Activated T-helper 2 cell treated with anti-CD3 and anti-CD28 coated beads, Interferon-gamma antibody, Interleukin-2, Interleukin-4, amounts not matched to agents 10 μg/mL and 5 μg/mL and 100 μg/mL, durations not matched to agents 14 hours and 24 hours and 36 hours (primary cell): ENCODE measurements at places on chromosomes 12 and 14. TPM values are rescaled to one million over a fixed set of nuclear protein-coding genes. Genes with fewer than 3 reads are reported as not detected.
A peak's percentile ranks its signal among the peaks of the same experiment; 100 is the strongest.

GRCh38 chr14:55349565-55349964, 62.1 kb downstream of the ATG14 start:
- no peak overlapping the region for H3K27ac ChIP-seq
- H3K4me3 ChIP-seq = no peak overlapping the region
- no peaks in the 10 kb centered on the region for H3K27me3 ChIP-seq
- H3K36me3 ChIP-seq = peaks cover 39% of the 10 kb centered on the region

Gene TRHDE
- total RNA-seq = not detected in 2 replicates

GRCh38 chr12:25806271-25806670, 152.2 kb upstream of the RASSF8 start:
- no peaks in the 10 kb centered on the region for H3K27me3 ChIP-seq
- H3K27ac ChIP-seq = no peak overlapping the region
- peaks cover 24% of the 10 kb centered on the region for H3K4me1 ChIP-seq
- no peak overlapping the region for H3K4me3 ChIP-seq
- no peaks in the 10 kb centered on the region for H3K36me3 ChIP-seq

DNA sequence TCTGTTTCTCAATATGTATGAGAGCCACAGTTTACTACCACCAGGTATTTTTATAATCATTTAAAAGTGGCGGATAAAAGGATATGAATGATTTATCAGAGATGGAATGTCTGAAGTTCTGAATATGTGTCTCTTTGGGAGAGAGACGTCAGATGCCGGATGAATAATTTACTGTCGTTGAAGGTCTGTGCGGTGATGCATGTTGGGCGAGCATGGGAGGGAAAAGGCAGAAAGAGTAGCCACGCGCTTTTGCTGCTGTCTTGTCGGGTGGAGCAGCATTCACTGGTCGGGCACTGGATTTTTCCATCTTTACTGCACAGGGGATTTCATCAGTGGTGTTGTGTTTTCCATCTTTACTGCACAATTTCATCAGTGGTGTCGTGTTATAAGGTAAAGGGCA, 65.6 kb downstream of the SYNE2 start:
- H3K4me3 ChIP-seq = no peak overlapping the region
- H3K36me3 ChIP-seq = peaks cover 3% of the 10 kb centered on the region
- H3K27me3 ChIP-seq = no peaks in the 10 kb centered on the region
- no peak overlapping the region for H3K27ac ChIP-seq

Gene ZNF705A
- not detected in 2 replicates for total RNA-seq

- peak; percentile 59 for DNase-seq
- peak within 1 kb of the TSS; percentile 95 for H3K4me3 ChIP-seq
- peaks cover 58% of the 10 kb centered on the region for H3K36me3 ChIP-seq
- H3K4me1 ChIP-seq = peaks cover 75% of the 10 kb centered on the region
- no peaks in the 10 kb centered on the region for H3K27me3 ChIP-seq
These were observed at the start of gene GZMB for GRCh38 chr14:24634158-24634557. Gene GZMB, minus strand, starts transcription at chr14:24634190. Its CDS starts 30 bp downstream, at chr14:24634160.

GRCh38 chr14:100590726-100591452, 3.7 kb upstream of the BEGAIN start:
- no peaks in the 10 kb centered on the region for H3K36me3 ChIP-seq
- DNase-seq = no peak
- H3K4me3 ChIP-seq = no peak overlapping the region
- no peaks in the 10 kb centered on the region for H3K4me1 ChIP-seq

DNA sequence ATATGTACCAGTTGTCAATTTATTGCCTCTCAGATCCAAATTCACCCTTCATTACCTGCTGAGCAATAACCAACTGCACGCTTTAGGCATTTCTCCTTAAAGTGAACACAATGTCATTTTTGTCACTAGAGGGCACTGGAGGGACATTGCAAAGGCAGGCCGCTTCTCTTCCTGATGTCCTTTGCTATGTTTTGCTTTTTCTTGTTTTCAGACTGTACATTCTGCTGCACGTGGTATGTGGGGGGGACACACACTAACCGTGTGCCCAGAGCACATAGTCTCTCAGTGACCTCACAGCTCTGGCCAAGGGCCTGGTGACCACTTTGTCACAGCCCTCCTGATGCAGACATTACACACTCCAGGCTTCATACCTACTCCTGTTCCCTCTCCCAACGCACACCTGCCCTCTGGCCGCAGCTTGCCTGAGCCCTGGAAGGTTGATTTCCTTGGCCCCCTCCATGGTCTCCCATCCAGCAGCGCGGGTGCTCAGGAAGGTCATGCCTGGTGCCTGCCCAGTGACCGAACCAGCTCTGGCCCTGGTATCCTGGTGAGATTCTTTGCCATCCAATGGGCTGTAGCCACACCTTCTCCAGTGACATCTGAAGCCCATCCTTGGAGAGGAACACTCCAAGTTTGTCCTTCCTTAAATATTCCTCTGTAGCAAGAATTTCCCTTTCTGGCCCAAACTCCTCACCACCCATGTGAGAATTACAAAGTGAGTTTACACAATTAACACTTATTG, 39.9 kb downstream of the MYO1H start:
- H3K27me3 ChIP-seq = peaks cover 28% of the 10 kb centered on the region
- H3K4me1 ChIP-seq = peaks cover 5% of the 10 kb centered on the region
- no peak for DNase-seq
- no peak overlapping the region for H3K4me3 ChIP-seq
- H3K27ac ChIP-seq = no peak overlapping the region

DNA sequence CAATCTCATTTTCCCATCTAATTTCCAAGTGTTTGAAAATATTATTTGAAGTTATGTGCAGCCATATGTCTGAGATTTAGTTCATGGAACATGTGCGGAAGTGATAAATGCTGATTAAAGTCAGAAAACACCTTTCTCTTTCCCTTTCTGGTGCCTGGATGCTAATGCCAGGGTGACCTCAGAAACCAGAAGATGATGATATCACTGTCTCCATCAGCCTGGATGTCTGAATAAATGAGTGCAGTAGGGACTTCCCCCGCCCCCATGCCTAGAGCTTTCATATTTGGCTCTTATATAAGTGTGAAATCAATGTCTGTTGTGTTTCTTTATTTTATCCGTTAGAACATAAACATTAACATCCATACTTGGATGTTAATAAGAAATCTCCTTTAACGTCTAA, 261.9 kb upstream of the LRIG3 start:
- H3K27ac ChIP-seq = no peak overlapping the region
- H3K4me3 ChIP-seq = no peak overlapping the region
- DNase-seq = no peak
- no peaks in the 10 kb centered on the region for H3K4me1 ChIP-seq
- no peaks in the 10 kb centered on the region for H3K36me3 ChIP-seq

DNA sequence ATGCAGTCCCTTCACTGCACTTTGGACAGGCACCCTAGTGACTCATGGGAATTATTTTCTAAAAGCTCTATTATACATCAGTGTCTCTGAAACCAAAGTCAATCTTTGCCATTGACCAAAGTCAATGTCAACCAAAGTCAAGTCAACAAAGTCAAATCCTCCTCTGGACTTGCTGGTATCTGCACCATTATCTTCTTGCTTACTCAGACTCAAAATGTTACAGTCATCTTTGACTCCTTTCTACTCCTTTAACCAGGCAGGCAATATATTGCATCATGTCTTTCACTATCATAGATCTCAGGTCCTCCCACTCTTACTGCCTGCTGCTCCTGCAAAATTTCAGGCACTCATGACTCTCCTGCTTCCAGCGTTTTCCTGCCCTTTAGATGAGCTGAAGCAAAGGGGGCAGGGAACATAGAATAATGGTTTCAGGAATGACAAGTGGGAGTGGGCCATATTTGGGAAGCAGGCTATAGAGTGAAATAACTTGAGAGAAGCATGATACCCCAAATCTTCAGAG, 39.2 kb downstream of the IGF1 start:
- peaks cover 8% of the 10 kb centered on the region for H3K4me1 ChIP-seq
- no peak for DNase-seq
- H3K36me3 ChIP-seq = no peaks in the 10 kb centered on the region
- H3K4me3 ChIP-seq = no peak overlapping the region

GRCh38 chr12:124480469-124481256, 86.7 kb downstream of the NCOR2 start:
- peaks cover 24% of the 10 kb centered on the region for H3K4me1 ChIP-seq
- H3K27ac ChIP-seq = no peak overlapping the region
- no peaks in the 10 kb centered on the region for H3K27me3 ChIP-seq
- peaks cover 57% of the 10 kb centered on the region for H3K36me3 ChIP-seq

Gene RPL10L
- not detected in 2 replicates for total RNA-seq

Gene CD163L1
- total RNA-seq = not detected in 2 replicates

DNA sequence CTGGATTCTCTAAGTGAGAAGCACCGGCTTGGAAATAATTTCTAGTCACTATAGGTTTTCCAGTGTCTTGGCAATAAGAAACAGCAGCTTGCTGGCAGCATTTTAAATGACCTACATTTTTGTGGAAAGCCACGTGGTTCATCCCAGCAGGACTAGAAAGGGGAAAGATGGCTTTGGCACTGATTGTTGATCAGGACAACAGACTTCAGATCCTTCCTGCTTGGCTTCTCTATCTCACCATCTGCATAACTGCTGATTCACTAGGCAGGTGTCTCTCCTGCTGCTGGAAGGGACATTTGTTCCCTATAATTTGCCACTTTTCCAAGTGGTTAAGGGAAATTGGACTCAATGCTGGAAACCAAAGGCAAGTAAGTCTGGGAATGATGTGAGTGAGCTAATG, 131.0 kb downstream of the TTC8 start:
- H3K36me3 ChIP-seq = no peaks in the 10 kb centered on the region
- peaks cover 2% of the 10 kb centered on the region for H3K27me3 ChIP-seq
- no peaks in the 10 kb centered on the region for H3K4me1 ChIP-seq
